ENCODE measurements at places on chromosomes 1 and 21.

DNA sequence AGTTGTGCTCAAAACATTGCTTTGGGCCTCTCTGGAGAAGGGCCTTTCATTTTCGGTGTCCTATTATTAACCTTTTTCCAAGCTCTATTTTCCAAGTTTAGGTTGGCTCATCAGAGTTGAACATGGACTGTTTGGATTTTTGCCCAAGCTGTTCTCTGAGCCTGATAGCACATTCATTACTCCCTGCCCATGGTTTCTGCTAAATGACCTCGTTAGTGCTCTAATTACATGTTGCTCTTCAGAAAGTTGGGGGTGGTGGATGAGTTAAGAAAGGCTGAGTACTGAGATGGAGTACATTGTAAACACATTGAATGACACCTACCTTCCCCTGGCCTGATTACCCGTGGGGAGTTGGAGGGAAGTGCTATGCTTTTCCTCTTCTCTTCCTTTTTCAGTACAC lies 38.9 kb downstream of the LMO4 start:
- DNase-seq = no peak

DNA sequence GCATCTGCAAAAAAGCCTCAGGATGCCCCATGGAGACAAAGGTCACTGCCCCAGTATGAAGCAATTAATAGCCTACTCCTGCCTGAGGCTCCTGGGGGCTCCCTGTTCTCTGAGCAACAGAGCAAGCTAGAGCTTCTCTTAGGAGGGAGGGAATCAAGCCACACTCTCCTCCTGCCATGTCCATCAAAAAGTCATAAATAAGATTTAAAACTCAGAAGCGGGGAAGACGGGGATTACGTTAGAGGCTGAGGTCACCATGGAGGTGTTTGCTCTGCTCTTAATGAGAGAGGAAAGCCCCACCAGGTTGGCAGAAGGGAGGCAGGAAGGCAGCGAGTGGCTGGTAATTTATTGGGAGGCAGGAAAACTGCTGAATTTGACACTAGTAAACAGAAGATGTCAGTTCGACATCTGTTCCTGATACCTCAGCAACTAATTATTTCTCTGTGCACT lies 98.4 kb upstream of the TNR start:
- no peak for DNase-seq

DNA sequence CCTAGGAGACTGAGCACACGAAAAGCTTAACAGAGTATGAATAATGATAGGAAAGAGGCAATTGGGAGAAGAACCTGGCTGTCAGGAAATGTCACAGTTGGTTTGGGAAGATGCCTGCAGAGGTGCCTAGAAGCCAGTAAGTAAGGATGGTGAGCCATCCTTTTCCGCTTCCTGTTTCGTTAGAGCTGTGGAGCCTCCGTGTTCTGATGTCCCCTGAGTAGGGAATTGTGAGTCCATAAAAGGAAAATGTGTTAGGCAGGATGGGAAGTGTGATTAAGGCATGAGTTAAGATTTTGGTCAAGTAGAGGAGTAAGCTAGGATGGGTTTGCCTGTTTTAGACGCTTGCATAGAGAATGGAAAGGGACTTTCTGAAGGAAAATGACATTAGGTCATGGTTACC lies 9.0 kb downstream of the CLIC4 start:
- no peak for DNase-seq

- no peak for DNase-seq
Measured at GRCh38 chr1:232459826-232460225, 170.1 kb downstream of the SIPA1L2 start.

GRCh38 chr1:147652306-147652705 lies 18.0 kb downstream of the ACP6 start:
- no peak for DNase-seq

DNA sequence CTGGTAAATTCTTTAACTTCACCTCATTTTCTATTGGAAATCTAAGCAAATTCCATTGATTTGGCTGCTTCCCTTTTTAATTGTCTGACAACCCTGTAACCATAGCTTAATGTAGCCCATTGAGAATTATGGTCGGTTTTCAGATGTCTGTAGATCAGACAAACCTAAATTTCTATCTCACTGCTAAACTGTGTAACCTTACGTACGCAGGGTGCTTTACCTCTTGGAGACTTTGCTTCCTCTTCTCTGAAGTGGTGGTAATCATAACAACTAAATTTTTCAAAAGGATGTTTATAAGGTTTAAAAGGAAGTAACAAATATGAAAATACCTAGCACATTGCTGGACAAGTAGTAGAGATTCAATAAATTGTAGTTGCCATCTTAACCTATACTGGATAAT lies 25.9 kb downstream of the IFNAR1 start:
- no peak for DNase-seq

- no peak for DNase-seq
Measured at GRCh38 chr1:9332513-9333143, 39.9 kb downstream of the SPSB1 start.

DNA sequence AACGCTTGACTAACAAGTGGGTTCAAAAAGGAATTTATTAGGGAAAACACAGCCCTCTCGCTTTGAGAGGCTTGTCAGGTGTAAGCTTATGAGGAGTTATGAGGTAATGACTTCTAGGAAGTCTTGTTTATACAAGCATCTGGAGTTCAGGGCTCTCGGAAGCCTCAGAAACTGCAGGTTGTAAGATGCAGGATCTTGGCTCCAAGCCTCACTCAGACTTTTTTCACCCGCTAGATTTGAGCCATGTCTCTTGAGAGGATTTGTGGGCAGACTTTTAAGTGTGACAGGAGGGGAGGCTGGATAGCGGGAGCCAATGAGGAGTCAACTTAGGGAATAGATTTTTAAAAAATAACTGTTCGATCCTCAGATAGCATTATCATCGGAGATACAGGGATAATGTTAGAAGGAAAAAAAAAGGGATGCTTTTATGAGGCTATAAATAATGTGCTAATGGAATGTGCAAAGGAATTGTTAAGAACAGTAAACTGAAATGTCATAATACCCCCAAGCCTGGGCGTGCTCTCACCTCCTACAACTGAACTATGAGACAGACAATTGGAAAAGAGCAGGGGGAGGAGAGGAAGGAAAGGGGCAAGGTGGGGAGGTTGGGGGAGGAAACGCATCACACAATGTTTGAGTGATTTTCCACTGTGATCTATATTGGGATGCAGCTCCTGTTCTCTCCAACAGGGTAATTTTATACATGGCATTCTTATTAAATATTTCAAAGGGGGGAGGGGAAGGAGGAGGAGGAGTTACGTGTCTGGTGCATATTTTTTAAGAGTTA lies 107.4 kb upstream of the ESRRG start:
- no peak for DNase-seq

GRCh38 chr21:33384841-33385331 lies 18.3 kb upstream of the IFNGR2 start:
- DNase-seq = no peak

DNA sequence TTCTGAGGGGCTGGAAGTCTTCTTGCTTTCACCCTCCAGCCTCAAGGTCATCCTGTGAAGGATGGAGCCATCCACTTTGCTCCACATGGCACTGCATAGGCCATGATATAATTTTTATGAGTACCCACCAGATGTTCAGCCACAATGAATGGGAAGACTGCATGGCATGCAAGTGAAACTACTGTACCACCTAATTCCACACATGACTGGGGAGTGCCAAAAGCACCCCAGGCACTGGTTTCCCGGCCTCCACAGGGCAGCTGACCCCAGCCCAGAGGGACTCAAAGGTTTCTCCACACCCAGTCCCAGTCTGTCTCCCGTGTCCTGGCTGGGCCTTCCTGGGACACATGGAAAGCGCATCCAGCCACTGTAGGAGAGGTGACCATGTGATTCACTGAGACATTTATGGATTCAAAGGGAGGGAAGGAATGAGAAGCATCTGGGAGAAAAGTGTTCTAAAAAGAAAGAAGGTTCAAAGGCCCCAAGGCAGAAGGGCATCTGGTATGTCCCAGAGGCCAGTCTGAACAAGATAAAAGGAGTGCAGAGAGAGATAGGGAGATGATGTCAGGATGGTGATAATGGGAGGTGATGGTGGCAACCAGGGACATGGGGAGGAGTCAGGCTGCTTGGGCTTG lies 12.1 kb downstream of the RHOU start:
- DNase-seq = no peak

- no peak for DNase-seq
Measured at GRCh38 chr1:55399346-55399745, 184.2 kb upstream of the USP24 start.

- no peak for DNase-seq
Measured at GRCh38 chr1:38005195-38006007, at the start of gene FHL3. Gene FHL3 (minus strand): TSS chr1:38005514. CDS start chr1:37999412, 6,102 bp downstream.

DNA sequence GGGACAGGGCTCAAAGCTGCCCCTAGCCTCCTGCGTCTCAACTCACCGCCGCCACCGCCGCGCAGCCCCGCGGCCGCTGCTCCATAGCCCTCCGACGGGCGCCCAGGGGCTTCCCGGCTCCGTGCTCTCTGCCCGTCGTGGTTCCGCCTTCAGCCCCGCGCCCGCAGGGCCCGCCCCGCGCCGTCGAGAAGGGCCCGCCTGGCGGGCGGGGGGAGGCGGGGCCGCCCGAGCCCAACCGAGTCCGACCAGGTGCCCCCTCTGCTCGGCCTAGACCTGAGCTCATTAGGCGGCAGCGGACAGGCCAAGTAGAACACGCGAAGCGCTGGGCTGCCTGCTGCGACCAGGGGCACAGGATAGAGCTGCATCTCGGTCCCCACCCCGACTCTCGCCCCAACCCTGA lies at the start of gene TNFRSF25:
Gene TNFRSF25, minus strand, starts transcription at position 151 of the 400 bp plus-strand sequence. Its CDS starts 66 bp downstream, at position 85.
- DNase-seq = no peak

Data from stimulated activated CD8-positive, alpha-beta memory T cell treated with anti-CD3 and anti-CD28 coated beads, Interleukin-12 subunit alpha, Interleukin-12 subunit beta, amount 100 ng/mL, for 1 hour (primary cell).